Lung (tissue), 17 donors: ENCODE measurements at places on chromosomes 7 and 10.

DNA sequence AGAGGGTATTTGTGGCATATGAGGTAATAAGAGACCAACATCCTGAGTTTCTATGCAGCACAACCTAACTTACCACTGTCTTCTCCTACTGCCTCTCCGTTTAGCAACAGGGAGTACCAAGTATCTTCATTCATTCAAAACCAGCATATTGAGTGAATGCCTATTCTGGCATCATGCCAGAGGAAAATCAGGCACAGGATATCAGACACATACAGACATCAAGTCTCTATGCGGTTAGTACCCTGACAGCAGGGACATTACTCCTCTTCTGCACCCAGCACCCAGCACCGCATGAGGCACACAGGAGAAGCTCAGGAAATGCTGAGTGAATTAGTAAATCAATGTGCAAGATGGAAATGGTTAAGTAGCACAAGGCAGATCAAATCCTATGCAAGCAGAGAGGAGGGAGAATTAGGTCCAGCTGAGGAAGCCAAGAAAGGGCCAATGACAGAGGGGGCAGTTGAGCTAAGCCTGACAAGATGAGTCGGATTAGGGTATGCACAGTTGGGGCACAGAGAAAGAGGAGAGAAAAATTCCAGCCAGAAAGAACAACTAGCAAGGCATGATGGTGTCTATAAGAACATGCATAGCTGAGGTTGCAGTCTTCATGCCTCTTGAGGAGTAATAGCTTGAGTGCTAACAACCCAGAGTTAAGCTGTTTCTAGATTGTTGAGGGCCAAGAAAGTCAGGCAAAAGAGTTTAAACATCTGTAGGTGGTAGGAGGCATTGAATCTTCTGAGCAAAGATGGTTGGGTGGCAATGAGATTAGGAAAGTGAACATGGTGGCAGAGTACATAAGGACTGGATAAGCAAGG is 146.0 kb downstream of the PLXNA4 start:
- no peak for DNase-seq

DNA sequence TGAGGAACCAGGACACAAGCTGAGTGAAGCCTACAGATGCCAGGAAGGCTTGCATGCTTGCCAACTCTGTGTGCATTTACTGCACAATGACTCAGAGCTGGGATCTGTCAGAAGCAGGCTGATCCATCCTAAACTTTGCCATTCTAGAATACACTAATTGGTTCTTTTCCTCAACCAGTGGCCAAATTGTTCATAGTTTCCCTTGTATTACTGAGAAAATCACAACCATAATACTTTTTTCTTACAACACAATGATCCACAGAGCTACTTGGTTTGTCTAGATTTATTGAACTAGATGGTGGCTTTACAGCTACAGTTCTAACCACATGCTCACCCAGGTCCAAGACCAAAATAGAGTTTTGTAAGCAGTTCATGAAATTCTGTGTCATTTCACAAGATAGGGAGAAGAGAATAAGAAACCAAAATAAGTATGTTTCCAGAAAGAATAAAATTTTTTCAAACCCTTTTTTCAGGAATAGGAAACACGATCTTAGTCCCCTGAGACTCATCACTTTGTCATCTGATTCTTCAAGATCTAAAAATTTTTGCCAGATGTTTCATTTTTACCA is 21.0 kb upstream of the LRRC17 start:
- DNase-seq: peak; percentile 87

DNA sequence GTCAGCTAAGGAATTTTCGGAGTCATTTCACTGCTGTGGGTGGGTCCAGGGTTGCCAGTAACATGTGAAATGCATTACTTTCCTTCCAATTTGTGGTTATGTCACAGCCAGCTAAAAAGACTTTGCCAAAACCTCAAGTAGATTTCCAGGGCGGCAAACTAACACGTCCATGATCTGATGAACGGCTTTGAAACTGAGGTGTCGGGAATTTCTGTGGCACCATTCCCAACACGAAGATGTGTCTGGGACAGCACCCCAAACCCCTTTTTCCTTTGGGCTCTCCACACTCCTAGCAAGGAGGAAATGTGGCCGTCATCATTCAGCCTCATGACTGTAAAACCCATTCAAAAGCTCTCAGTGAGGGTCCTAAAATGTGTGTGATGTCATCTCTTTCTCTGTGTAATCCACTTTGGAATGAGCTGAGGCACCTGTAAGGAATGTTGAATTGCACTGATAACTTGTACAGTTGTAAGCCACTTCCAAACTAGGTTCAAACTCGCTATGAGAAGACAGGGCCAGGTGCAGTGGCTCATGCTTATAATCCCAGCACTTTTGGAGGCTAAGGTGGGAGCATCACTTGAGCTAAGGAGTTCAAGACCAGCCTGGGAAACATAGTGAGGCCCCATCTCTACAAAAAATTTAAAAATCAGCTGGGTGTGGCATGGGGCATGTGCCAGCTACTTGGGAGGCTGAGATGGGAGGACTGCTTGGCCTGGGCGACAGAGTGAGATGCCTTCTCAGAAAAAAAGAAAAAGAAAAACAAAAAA is 146.1 kb upstream of the FRMD4A start:
- no peak for DNase-seq

GRCh38 chr10:86545101-86545500 is 23.5 kb upstream of the WAPL start:
- DNase-seq: no peak
